ENCODE measurements at places on chromosomes 11 and 22.

DNA sequence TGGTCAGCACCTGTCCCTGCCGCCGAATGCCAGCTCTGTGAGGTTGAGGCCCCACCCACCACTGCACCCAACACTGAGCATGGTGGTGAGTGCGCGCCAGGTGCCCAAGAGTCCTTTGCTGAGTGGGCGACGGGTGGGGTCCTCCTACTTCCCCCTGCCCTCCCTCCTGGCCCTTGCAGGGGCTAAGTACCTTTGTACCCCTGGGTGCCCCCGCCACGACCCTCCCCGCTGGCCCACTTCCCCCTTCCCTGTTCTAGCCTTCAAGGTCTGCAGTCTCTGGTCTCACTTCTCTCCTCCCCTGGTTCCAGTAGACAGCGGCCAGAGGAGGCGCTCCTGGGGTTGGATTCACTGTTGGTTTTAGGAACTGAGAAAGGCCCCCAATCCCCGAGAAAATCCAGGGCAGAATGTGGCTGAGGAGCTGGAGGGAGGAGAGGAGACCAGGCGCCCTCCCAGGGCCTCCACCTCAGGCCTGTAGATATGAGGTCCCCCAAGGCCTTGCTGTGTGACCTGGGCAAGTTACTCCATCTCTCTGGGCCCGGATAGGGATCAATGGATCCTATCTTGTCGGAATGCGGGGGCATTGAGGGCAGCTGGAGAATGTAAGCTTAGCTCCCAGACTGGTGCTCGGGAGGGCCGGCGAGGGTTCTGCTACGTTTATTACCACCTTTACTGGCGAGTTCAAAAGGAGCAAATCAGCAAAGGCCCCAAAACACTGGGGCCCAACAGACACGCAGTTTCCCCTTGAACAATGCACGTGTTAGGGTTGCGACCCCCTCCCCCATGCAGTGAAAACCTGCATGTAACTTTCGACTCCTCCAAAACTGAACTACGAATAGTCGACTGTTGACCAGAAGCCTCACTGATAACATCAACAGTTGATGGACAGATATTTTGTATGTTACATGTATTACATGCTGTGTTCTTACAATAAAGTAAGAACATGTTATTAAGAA lies 31.9 kb upstream of the SMIM38 start:
- no peak for DNase-seq

DNA sequence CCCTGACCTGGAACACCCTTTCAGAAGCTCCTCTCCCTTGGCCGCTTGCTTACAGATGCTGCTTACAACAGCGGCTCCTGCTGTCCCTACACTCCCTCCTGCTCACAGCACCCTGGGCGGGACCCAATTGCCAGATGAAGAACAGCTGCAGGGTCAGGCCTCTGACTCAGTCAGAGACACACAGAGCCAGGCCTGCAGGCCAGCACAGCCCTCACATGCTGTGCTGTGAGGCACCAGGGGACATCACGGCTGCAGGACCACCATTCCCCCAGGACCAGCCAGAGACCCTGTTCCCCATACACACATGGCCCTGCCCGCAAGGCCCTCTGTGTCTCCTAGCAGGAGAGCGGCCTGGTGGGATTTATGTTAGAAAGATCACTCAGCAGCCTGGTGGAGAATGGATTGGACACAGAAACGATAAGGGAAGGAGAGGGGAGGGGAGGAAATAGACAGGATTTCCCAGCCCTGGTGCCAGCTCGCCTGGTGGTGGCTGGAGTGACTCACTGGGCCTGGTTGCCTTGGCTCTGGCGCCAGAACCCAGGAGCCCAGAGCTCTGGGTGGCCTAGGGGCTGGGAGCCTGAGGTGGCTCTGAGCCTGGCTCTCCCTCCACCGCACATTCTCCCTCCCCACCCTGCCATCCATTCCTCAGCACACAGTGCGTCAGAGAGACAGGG lies 6.7 kb downstream of the CAPN5 start:
- DNase-seq, result no peak

DNA sequence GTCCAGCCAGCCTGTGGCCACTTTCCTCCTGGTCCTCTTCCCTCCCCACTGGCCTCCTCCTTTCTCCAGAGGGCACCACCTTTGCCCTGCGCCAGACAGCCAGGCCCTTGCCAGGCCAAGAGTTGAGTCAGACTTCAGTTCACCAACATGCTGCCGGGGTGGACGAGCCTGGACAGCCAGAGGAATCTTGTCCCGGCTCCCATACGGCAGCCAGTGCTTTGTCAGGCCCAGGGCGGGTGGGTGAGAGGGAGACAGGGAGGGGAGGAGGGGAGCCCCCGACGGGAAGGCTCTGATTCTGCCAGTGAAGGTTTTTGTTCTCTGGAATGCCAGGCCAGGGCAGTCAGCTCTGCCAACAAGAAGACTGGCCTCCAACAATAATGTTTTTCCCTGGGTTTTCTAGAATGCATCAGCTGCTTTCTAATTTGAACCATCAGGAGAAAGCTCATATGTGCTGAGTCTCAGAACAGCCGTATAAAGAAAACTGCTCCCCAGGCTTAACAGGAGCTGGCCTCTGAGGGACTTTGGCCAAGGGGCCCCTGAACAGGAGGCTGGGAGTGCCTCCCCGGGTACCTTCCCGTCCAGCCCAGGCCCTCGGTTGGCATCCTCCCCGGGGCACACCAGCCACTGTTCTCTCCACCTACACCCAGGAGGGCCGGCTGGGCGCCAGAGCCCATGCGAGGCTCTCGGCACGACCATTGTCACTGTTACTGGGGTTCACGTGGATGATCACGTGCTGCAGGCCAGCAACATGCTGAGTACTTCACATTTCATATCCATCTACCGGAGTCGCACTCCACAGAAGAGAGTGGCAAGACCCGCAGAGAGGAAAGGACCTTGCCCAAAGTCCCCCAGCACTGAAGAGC lies 28.6 kb downstream of the LIF start:
- DNase-seq, result no peak

GRCh38 chr11:71542879-71543777 lies 5.1 kb upstream of the KRTAP5-9 start:
- DNase-seq, result no peak

DNA sequence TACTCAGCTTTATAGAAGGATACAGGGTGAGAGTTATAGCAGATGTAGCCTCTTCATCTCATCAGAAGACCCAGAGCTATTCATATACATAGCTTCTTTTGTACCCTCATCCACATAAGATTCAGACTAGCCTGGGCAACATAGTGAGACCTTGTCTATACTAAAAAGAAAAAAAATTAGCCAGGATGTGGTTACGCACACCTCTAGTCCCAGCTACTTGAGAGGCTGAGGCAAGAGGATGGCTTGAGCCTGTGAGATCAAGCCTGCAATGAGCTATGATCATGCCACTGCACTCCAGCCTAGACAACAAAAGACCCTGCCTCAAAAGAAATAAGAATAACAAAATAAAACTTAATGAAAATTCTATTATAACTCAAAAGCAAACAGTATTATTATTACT lies 36.7 kb upstream of the B3GNT6 start:
- no peak for DNase-seq

DNA sequence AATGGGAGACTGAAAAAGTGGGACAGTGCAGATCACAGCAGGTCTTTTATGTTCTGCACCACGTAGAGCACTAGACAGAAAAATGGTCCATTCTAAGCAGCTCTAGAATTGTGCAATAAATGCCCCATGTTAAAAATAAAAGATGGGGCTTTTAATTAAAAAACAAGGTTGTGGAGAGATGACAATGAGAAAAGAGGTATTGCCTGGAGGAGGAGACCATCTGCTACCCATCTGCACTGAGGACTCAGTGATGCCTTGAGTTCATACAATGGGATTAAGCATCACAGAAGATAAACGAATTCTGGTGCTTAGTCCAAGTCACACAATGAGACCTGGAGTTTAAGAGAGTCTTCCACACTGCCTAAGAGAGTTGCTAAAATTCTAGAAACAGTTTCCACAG lies 73.6 kb downstream of the PAK1 start:
- DNase-seq, result no peak

DNA sequence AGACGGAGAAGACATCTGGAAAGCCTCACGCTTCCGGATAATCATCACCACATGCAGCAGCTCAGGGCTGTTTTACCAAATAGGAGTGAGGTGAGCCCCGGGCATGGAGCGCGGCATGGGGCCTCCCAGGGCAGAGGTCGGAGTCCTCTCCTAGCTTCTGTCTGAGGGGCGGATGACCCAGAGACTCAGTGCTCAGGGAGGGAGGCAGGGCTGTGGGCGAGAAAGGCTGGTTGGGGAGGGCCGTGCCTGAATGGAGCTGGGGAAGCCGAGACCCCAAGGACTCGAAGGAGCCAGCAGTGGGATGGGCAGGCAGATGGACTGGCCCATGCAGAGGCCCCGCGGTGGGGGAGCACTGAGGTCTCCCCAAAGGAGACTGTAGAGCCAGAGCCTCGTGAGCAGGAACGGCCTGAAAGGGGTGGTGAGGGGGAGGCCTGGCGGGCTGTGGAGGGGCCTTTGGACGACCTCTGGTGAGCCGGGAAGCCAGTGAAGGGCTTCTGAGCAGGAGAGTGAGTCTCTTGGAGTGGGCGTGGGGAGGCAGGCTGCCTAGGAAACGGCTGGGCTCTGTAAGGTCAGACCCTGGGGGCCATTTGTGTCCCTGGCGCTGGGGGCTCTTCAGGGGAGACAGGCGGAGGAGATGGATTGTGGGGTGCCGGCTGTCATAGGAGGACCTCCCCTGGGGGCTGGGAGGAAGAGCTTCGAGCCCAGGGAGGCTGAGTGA lies 24.7 kb upstream of the PANX2 start:
- no peak for DNase-seq

DNA sequence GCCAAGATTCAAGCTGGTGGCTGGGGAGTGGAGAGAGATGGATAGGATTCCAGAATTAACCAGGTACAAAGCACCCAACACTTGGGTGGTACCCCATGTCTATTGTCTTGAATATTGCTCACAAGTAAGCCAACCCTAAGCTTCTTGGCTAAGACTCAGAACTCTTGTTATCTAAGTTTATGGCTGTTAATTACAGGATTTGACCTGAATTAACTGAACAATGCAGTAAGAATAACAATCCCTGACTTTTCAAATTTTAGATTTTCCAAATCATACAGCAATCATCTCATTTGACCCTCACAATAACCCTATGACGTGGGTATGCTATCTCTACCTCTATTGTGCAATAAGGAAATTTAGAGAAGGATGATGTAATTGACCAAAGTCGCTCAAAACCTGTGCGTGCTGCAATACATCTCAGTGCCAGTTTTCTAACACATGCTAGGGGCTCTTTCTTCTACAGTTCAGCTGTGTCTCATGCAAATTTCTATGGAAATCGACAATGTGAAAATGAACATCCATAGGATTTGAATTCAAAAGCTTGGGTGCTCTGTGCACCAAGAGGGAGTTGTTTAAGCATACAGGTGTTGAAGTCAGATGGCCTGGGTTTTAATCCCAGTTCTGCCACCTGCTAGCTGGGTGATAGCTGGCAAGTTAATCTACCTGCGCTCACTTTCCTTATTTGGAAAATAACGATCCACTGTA lies 40.1 kb upstream of the APLNR start:
- no peak for DNase-seq

GRCh38 chr11:86363424-86363823 lies 11.3 kb upstream of the CCDC81 start:
- DNase-seq, result no peak

Data from naive thymus-derived CD8-positive, alpha-beta T cell (primary cell).